Omental fat pad (tissue), 4 donors: ENCODE measurements at places on chromosomes 12 and 14. TPM values are rescaled to one million over a fixed set of nuclear protein-coding genes. Genes with fewer than 3 reads are reported as not detected.
A peak's percentile ranks its signal among the peaks of the same experiment; 100 is the strongest.

ZNF385A gene
- total RNA-seq = 9.5 TPM

PRPH gene
- total RNA-seq = 4.0 TPM

MORN3 gene
- not detected for total RNA-seq

CD163 gene
- 848 TPM for total RNA-seq

ACSM4 gene
- total RNA-seq = not detected

GALNT9 gene
- not detected for total RNA-seq

CCDC177 gene
- not detected for total RNA-seq

TAS2R19 gene
- 7.6 TPM for total RNA-seq

MARCHF9 gene
- 2.4 TPM for total RNA-seq

PIWIL1 gene
- not detected for total RNA-seq

GRCh38 chr14:79705126-79705894 lies 506.0 kb downstream of the DIO2 start:
- no peak for DNase-seq

DNA sequence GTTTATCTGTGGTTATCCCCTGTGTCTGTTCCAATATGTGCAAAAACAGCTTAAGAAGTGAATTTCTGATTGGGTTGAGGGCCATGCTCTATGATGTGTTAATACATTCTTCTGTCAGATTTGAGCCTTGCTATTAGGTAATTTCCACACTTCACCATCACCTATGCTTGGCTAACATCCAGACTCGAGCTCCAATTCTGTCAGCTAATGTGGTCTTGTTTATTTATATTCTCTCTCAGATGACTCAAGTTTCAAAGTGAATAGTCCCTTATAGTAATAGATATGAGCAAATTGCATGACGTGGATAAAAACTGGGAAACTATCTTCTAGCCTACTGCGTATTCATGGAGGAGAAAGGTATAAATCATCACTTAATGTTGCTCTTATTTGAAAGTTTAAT lies 451.3 kb downstream of the SNAPC1 start:
- no peak for DNase-seq

- DNase-seq = no peak
Observed at GRCh38 chr14:50001151-50001998, 108.5 kb downstream of the ARF6 start.

- DNase-seq = no peak
Observed at GRCh38 chr14:75205591-75205990, 29.2 kb upstream of the TMED10 start.

GRCh38 chr12:106359646-106360399 lies 2.3 kb downstream of the POLR3B start:
- no peak for DNase-seq

DNA sequence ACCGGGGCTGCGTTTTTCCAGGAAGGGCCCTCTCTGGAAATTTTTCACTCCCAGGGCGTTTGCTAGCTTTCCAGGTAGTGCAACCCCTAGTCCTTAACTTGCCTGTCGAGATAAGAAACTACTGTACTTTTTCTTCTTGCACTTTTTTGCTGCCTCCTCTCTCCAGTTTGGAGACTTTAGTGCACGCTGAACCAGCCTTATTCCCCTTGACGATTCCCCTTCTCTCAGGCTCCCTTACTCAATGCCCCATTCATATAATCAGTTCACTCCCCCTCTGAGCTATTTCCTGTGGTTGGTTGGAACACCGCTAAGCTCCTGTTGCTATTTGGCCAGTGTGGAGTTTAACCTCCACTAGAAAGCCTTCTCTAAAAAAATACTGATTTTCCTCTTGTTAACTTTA lies 682 bp downstream of the CREBL2 start:
- no peak for DNase-seq

GRCh38 chr12:121314431-121314830 lies 17.9 kb upstream of the CAMKK2 start:
- no peak for DNase-seq

- no peak for DNase-seq
Observed at GRCh38 chr14:22105006-22105623, 431.5 kb upstream of the OR4E1 start.

DNA sequence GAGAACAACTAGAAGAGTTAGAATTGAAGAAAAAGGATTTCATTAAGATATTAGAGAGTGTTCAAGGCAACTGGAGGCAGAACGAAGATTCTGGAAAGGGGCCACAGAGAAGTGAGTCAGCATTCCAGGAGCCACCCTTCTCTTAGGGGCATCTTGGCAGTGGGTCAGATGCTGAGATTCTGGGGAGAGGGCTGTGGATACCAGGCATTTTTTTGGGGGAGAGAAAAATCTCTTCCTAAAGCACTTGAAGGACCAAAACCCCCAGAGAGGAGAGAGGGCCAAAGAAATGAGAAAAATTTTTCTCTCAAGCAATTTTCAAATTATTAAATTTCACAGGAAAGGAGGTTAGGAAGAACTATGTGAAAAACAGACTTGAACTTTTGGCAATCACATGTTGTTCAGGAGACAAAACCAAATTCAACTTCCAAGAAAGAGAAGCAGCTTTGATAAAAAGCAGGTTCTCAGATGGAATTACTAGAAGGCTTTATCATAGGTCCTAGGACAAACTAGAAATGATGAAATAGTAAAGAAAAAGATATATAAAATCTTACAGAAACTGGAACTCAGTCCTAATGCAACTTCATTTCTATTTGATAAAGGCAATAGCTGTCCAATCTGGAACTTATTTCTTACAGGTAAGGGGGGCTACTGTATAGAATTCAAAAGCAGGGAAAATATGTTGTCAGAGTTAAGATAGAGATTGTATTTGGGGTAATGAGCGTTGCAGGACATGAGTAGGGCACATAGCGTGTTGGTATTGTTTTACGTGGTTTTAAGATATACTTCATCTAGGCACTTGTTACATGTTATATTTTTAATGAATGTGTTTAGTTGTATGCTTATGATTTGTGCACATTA lies 1.1 kb upstream of the CLEC2D start:
- DNase-seq = no peak

DNA sequence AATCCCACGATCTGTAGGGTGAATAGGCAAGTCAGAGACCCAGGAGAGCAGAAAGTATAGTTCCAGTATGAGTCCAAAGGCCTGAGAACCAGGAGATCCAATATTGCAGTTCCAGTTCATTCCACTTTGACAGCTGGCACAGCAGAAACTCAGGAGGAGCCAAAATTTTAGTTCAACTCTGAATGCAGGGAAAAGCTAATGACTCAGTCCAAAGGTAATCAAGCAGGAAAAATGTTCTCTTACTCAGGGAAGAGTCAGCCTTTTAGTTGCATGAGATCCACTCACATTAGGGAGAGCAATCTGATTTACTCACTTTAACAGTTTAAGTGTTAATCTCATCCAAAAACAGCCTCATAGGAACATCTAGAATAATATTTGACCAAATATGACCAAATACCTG lies 130.2 kb upstream of the LRFN5 start:
- DNase-seq = no peak

GRCh38 chr12:100170313-100170858 lies 27.7 kb upstream of the BLTP3B start:
- no peak for DNase-seq

GRCh38 chr12:69900720-69901131 lies 75.7 kb downstream of the MYRFL start:
- peak; percentile 78 for DNase-seq

DNA sequence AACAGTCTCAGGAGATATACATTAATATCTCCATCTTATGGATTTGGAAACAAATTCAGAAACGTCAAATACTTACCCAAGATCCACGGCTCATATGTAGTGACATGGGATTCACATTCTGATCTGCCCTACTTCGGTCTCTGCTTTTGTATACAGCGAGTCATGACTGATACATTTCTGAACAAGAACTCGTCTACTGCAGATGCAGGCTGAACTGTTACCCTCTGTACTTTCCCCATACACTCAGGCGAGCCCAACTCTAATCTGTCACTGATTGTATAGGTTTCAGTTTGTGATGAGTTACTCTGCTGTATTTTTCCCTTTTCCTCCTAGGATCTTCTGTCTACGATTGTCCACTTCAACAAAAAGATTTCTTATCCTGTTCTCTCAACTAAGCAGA lies 441.6 kb downstream of the CCDC91 start:
- DNase-seq = no peak

DNA sequence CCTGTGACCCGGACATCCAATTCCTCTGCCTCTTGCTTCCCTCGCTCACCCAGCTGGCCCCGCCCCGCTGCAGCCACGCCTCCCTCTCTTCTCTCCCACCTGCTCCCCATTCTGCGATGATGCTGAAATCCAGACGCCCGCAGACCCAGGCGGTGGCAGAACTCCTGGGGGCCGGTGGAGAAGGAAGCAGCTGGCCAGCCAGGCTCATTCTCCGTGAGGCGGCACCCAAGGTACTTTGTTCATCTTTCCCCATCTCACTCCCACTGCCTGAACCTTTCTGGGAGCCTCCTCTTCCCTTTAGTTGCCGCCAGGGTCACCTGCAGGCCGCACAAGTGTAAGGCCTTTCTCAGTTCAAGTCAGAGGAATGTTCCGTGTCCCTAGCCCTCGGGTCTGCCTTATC lies 35.7 kb downstream of the FOXN4 start:
- no peak for DNase-seq

DNA sequence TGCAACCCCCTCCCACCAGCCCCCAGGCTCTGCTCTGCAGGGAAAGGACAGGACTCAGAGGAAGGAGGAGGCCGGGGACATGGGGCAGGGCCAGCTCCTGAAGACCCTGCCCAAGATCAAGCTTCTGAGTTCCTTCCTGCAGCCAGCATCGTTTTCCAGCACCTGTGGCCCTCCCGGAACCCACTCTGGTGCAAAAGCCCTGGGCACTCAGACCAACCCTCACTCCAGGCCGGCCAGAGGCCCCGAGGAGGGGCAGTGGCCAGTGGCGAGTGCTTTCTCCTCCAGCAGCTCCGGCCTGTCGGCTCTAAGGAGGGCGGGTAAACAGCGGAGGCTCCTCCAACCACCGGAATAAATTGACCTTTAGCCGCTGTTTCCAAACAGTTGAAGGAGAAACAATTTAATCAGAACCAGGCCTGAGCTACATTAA lies 10.8 kb downstream of the TMEM179 start:
- no peak for DNase-seq

DNA sequence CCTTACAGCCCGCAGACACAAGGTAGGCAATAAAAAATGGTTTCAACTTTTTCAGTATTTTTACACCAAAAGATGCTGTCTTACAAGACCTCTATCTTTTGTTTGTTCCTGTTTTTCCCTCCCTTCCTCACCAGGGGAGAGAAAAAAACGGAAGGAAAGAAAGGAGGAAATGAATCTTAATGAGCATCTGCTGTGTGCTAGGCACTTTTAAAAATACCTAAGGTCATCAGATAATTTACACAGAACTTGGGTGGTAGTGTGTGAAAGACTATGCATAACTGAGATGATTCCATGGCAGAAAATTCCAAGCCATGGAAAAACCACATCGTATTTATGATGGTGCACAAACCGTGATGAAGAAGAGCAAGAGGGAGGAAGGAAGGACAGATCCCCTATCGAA lies 121.2 kb downstream of the DIP2B start:
- DNase-seq = no peak

GRCh38 chr12:53752192-53752601 lies 418 bp upstream of the CISTR start:
- no peak for DNase-seq

DNA sequence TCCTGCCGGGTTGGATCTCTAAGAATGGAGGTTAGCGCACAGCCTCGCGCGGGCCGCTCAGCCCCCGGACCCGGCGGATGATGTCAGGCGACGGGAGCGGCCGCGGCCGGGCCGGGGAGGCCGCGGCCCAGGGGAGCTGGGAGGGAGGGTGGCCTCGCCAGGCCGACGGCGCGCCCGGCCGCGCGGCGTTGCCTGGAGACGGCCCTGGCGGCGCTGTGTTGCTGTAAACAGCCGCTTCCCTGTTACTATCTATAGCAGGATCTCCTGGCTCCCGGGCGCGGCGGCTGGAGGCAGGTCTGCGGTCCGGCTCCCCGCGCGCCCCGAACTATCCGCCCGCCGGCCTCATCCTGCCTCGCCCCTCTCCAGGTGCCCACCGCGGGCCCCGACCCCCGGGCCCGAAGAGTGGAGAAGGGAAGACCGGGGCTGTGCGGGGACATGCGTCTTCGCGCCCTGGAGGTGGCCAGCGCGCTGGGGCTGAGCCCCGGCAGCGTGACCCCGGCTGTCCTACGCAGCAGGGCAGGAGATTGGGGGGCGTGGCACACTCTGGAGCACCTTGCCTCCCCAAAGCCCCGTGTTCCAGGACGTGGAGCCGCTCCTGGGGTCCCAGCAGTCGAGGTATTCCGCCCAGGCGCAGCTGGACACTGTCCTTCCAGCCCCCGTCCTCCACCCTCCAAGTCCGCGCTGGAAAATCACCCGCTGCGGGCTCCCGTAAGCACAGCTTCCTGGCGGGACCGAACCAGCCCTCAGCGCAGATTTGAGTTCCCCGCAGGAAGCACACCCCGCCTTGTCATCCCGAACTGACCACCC lies 1.4 kb upstream of the FOS start:
- peak; percentile 73 for DNase-seq

DNA sequence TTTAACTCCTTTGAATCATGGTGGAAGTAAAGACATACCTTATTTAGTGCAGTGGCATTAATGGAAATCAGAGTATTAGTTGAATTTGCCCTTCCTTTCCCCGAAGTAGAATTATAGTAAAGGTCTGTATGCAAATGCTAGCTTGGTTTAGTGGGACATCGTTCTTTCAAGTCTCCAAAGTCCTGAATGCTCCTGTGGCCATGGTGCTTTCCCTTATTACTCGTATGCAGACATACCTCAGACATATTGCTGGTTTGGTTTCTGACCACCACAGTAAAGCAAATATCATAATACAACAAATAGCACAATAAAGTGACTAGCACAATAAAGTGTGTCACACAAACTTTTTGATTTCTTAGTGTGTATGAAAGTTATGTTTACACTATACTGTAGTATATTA lies 52.3 kb downstream of the MNAT1 start:
- no peak for DNase-seq

DNA sequence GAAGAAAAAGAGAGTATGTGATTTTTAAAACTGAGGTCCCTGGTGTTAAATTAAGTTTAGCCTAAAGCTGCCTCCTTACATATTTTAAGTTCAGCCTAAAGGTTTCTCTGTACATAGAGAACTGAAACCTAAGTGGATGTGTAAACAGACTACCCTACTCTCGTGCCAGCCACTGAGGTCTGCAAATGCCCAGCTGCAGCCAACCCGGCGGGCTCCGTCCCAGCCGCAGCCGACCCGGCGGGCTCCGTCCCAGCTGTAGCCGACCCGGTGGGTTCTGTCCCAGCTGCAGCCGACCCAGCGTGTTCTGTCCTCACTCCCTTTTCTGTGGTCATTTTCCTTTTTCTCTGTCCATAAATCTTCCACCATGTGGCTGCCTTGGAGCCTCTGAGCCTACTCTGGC lies 97.2 kb upstream of the SFSWAP start:
- DNase-seq = no peak

DNA sequence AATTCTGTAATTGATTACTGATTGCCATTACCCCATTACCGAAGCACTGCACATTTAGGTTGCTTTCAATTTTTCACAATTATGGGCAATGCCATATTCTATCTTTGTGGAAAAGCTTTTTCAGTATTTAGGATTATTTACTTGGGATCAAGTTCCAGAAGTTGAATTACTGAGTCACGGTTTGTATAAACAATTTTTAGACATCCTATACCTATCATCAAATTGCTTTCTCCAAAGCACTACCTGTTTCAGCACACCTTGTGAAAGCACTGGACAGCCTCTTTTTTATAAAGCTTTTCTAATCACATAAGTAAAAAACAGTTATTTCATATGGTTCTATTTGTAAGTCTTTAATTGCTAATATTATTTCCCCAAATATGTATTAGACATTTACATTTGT lies 221.5 kb upstream of the CAND1 start:
- DNase-seq = no peak

- DNase-seq = no peak
Observed at GRCh38 chr14:104676694-104677511, 12.5 kb upstream of the INF2 start.

- no peak for DNase-seq
Observed at GRCh38 chr12:92047393-92047826, 98.2 kb downstream of the BTG1 start.
